ENCODE measurements at places on chromosomes 3 and 15.

DNA sequence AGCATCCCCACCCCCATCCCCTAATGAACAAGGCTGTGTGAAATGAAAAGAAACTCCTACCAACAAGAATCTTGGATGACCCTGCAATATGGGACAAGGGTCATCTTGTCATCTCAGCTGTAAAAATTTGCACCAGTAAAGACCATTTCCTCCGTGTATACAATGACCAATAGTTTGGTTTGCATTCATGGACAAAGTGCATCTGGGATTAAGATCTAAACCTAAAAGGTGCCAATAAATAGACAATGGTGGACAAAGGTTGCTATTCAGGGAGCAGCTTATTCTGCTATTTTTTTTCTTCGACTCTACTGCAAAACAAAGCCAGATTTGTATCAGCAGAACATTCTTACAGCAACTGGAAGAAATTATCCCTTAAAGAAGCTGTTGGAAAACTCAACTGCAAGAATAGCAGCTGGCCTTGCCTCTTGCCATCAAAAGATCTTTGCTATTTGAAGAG lies 8.0 kb downstream of the MGLL start:
- DNase-seq: no peak

- DNase-seq: no peak
Observed at GRCh38 chr3:42339321-42339720, 71.1 kb downstream of the LYZL4 start.

GRCh38 chr3:14234251-14235002 lies 55.8 kb downstream of the LSM3 start:
- DNase-seq: peak; percentile 70

GRCh38 chr3:116186049-116186448 lies 259.2 kb downstream of the LSAMP start:
- DNase-seq: no peak

DNA sequence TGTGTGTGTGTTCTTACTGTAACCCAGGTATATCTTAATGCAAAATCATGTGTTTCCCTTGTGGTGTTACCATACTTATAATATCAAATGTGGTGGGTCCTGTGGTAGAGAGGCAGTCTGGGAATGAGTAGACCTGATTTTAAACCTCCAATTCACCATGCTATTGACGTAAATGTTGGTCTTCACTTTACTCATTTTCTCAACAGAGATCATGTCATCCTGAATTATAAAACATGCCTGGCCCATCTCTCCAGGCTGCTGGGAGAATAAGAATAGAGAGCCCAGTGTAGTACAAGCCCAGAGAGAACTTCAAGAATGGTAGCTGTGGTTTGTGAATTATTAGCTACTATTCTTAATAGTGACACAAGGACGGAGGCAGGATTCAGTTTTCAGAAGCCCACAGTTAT lies 88.1 kb downstream of the MBNL1 start:
- no peak for DNase-seq

GRCh38 chr3:104281713-104282112 lies 1085.0 kb upstream of the ALCAM start:
- DNase-seq: no peak

GRCh38 chr15:90497376-90497775 lies 32.3 kb upstream of the CRTC3 start:
- no peak for DNase-seq

- DNase-seq: no peak
Observed at GRCh38 chr3:153320585-153321128, 158.6 kb downstream of the RAP2B start.

- no peak for DNase-seq
Observed at GRCh38 chr15:94259121-94259751, 27.9 kb downstream of the MCTP2 start.

GRCh38 chr15:62362608-62363007 lies 197.5 kb upstream of the C2CD4B start:
- no peak for DNase-seq

DNA sequence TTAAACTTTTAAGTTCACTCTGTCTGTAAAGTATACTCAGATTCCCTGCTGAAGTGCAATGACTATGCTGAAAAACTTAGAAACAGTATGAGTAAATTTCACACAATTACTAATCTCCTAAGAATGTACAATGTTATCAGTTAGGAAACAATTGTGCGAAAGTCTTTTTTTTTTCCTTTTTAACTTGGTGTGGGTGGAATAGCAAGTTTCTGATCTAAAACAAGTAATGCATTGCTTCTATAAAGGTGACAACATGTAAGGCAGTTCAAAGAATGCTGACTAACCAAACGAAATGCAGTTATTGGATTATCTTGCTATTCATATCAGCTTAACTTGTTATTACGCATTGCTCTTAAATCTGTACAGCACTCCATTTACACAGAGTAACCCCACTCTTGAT lies 19.3 kb upstream of the SLC12A8 start:
- DNase-seq: no peak

GRCh38 chr3:189570916-189571315 lies 60.3 kb upstream of the TP63 start:
- DNase-seq: no peak

- no peak for DNase-seq
Observed at GRCh38 chr3:177932346-177932745, 603.9 kb upstream of the KCNMB2 start.

DNA sequence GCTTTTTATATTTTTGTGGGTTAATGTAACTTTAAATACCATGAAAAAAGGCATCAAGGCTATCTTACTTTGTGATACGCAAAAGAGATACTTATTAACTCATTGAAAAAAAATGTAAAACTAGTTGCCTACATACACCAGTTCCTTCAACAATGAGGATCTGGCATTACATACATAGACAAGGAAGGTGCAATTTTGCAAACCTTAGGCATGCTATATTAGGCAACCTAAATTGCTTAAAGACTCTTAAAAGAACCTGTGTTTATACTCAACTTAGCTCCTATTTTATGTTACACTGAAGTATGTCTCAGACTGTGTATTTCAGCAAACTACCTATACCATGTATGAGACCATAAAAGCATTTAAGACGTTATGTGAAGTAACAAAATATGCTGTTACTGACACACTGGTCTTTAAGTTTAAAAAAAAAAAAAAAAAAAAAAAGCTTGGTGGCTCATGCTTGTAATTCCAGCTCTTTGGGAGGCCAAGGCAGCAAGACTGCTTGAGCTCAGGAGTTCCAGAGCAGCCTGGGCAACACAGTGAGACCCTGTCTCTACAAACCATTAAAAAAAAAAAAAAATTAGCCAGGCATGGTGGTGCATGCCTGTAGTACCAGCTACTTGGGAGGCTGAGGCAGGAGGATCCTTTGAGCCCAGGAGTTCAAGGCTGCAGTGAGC lies 9.1 kb downstream of the TASOR start:
- no peak for DNase-seq

GRCh38 chr3:27431116-27431515 lies 53.1 kb downstream of the SLC4A7 start:
- DNase-seq: no peak

GRCh38 chr3:61015408-61015807 lies 235.8 kb downstream of the FHIT start:
- DNase-seq: no peak

GRCh38 chr15:100740138-100740537 lies 137.7 kb downstream of the ASB7 start:
- no peak for DNase-seq

DNA sequence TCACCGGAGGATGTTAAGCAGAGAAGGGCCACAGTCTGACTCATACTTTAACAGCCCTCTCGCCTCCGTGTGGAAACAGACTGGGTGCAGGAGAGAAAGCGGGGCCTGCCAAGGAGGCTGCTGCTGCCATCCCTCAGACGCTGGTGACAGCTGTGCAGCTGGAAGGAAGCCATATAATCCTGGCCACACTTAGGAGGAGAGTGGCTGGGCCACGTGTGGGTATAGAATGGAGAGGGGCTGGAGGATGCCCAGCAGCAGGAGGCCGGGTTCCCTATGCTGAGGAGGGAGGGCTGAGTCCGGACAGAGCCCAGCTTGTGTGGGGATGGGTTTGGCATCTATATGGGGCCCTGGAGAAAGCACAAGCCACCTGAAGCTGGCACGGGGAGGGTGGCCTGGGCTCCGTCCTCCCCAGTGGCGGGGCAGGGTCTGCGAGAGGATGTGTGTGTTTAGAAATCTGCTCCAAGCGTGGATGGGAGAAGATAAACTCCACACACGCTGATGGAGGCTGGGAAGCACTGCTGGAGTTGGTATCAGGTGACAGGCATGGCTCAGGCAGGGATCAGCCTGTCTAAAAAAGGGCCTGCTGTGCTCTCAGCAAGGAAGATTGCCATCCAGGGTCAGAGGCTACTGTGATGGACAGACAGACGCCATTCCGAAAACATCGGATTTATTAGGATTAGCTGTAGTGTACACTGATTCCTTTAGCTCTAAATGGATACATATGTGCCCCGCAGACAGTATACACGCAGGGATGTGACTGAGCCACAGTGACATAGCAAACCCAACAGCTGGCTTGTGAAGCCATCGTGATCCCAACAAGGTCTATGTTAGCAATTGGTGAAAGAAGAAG lies 15.9 kb downstream of the ABTB1 start:
- peak; percentile 34 for DNase-seq

DNA sequence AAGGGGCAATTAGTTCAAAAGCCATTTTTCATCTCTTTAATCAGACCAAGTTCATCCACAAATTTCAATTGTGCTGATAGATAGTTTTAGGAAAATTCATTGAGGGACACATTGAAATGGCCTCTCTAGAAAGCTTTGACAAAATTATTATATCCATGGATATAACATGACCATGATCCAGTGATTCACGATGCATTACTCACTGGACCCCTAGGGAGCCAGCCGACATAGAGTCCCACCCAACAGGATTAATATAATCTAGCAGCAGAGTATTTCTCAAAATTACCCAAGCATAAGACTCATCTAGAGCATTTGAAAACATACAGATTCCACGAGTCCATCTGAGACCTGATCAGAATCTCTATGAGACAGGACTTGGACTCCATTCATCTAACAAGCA lies 100.3 kb downstream of the FRMD5 start:
- no peak for DNase-seq

GRCh38 chr15:39745415-39745814 lies 37.2 kb downstream of the FSIP1 start:
- no peak for DNase-seq

GRCh38 chr15:52295421-52296001 lies at the start of gene MYO5C:
Gene MYO5C (minus strand): TSS chr15:52295804. CDS start chr15:52295636, 168 bp downstream.
- DNase-seq: peak; percentile 93

DNA sequence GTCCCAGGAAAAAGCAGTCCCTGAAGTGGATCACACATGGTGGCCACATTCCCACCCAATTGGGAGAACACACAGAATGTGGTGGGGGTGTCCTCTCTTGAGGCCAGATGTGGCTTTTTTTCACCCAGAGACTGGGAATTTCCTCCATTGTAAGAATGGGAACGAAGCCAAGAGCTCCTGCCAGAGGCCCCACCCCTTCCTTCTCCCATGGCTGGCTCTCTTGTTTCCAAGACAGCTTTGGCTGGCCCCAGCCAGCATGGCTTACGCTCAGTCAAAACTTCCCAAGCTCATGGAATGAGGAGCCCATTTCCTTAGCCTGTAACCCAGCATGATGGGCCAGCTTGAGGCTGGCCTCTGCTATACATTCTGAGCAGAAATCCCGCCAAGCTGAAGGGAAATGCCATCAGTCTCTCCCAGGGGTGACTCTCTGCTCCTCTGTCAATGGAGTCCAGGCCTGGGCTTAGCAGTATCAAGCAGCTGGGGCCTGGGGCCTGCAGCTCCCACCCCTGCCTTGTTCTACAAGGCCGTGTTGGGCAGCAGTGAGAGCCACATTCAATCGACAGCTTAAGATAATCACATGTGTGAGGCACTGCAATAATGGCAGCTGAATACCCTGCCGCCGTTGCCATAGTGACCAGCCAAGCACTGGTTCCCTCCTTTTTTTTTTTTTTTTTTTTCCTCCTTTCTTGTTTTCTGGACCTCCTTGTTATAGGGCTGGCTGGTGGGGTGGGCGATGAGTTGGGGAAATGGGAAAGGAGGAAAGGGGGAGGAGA lies 142.4 kb downstream of the EPHB1 start:
- no peak for DNase-seq

DNA sequence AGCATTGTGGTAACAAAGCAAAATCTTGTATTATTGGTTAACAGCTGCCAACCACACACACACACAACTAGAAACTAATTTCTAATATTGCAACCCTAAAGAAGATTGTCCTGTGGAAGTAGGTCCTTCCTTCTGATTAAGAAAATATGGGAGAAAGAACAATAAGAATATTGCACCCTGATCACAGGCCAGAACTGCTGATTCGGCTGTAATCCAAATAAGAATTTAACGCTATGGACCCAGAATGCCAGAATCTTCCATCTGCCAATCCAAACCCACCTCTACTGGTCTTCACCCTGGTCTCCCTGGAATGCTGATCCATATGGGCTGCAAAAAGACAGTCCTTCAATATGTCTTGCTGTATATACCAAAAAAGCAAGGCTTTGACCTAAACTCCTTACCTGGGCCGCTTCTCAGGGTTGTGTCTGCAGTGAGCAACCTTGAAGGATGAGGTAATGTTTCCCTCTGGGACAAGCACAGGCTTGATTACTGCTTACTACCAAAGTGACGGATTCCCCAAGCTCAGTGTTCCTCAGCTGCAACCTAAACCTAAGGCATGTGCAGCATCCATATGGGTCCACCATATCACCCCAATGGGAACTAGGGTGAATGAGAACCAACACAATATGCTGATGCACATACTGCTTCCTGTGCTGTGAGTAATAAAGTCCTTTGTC lies 8.0 kb downstream of the CCDC14 start:
- no peak for DNase-seq

DNA sequence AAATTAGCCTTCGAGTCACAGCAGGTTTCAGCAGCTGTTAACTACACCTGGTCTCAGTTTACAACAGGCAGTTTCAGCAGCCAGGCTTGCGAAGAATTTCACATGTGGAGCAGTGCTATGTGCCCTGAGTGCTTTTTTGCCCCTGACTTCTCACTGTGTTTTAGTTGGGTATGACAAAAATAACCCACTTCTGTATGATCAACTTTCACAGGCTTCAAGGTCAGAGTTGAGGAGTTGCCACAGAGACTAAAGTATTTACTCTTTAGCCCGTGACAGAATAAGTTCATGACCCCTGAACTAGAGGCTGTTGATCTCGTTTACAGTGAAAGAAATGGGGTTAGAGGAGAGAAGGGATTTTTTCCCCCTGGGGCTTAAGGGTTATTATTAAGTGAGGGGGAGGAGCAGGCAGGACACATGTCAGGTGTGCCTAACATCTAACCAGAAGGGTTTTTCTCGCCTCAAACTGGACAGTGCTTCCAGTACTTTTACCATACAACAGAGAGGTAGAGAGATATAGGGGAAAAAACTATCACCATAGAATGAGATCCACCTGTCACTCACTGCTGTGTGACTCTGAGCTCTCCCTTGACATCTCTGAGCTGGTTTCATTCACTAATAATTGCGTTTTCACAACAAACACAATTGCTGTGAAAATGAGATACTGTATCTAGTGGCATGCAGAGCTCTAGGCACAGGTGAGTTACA lies 14.0 kb upstream of the TOPBP1 start:
- DNase-seq: no peak

Measured in lower lobe of right lung (tissue), 2 donors.